Stomach (tissue), 19 donors: ENCODE measurements at places on chromosomes 11 and 22.

GRCh38 chr22:45966320-45966894 is 10.6 kb downstream of the WNT7B start:
- no peak for DNase-seq

- no peak for DNase-seq
These were observed 163.0 kb upstream of the SYT13 start for GRCh38 chr11:45449036-45449601.

- DNase-seq: peak; percentile 66
These were observed 12.5 kb upstream of the CUL5 start for GRCh38 chr11:107996006-107996776.

GRCh38 chr11:78138694-78139421 is 568 bp downstream of the ALG8 start:
- peak; percentile 41 for DNase-seq

DNA sequence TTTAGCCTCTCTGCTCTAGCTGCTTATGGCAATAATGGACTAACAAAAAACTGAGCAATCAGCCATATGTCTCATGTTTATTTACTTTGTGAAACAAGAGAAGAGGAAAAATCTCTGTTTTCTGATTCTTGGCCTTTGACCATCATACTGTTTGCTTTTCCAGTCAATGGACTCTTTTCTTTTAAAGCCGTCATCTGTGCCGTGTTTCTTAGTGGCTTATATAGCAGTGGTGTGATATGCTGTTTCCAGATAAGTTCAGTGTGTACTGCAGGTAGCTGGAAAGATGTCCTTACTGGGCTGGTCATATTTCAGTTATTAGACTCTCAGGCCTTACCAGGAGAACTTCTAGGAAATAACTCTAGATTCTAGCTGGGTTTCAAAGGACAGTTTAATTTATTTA is 33.6 kb upstream of the TECTA start:
- DNase-seq: no peak

GRCh38 chr11:12829131-12829530 is 154.9 kb downstream of the TEAD1 start:
- DNase-seq: no peak

GRCh38 chr22:27100789-27101188 is 443.4 kb downstream of the MIAT start:
- peak; percentile 76 for DNase-seq

GRCh38 chr11:133952199-133953190 is 4.3 kb downstream of the IGSF9B start:
- no peak for DNase-seq

- no peak for DNase-seq
These were observed 48.2 kb downstream of the CSF2RB start for GRCh38 chr22:36961626-36962025.

DNA sequence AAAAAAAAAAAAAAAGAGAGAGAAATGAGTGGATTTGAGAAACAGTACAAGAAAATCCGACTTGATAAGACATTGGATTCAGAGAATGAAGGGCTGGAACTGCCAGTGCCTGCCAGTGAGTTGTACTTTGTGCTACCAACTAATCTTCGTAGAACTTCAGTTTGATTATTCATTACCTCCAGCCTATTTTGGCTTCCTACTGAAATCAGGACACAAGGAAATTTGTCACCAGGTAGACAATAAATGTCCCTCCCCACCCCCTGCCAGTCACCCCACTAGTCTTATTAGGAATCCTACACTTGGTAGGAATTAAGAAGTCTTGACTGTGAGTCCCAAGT is 21.4 kb upstream of the POLD3 start:
- DNase-seq: no peak

DNA sequence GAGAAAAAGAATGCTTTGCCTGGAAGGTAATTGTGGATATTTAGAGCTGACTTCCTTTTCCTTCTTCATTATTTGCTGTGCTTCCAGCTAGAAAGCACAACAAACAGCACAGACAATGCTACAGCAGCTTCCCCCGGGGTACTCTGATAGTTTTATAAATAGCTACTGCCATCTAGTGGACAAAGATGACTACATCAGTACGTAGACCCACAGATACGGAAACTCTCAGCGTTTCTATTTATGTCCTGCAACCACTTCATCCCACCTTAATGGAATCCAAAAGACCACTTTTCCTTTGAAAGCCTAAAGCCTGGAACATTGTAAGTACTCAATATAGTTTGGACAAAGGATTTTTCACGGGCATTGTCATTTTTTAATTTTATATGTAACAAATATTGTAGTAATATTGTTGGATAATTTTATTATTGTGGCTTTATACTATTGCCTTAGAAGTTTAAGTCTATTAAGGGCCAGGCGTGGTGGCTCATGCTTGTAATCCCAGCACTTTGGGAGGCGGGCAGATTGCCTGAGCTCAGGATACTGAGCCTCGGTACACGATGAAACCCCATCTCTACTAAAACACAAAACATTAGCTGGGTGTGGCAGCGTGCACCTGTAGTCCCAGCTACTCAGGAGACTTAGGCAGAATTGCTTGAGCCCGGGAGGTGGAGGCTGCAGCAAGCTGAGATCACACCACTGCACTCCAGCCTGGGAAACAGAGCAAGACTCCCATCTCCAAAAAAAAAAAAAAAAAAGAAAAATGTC is 7.5 kb downstream of the HSPA8 start:
- no peak for DNase-seq

GRCh38 chr11:111155021-111155420 is 90.5 kb upstream of the POU2AF2 start:
- no peak for DNase-seq

- no peak for DNase-seq
These were observed 60.5 kb downstream of the GRAMD1B start for GRCh38 chr11:123490527-123490926.

DNA sequence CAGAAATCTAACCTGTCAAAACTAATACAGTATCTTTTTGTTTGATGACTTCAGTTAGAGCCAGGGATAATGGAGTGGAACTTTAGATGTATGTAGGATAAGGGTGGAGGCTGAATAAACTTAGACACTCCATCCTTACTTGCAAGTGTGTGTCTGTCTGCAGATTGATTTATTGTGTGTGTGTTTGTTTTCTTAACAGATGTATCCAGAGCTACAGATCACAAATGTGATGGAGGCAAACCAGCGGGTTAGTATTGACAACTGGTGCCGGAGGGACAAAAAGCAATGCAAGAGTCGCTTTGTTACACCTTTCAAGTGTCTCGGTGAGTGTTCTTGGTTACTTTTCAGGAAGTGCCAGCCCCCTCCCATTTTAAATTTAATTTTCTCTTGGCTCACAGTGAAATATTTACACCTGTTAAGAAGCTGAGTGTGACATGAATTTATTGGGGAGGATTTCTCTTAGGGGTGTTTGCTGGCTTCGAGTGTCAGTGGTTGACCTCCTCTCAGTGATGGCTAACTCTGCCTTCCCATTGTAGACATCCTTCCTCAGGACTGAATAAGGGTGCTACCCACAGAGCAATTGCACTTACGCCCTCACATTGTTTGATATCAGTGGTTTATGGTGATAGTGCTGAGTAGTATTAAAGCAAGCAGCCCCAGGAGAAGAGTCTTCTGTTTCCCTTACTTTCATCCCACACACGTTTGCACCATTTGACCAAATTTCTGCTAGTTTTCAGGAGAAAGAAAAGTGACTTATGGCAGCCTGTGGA is 40.8 kb downstream of the APLP2 start:
- no peak for DNase-seq

- no peak for DNase-seq
These were observed 1.7 kb upstream of the DIXDC1 start for GRCh38 chr11:111935317-111936039.

DNA sequence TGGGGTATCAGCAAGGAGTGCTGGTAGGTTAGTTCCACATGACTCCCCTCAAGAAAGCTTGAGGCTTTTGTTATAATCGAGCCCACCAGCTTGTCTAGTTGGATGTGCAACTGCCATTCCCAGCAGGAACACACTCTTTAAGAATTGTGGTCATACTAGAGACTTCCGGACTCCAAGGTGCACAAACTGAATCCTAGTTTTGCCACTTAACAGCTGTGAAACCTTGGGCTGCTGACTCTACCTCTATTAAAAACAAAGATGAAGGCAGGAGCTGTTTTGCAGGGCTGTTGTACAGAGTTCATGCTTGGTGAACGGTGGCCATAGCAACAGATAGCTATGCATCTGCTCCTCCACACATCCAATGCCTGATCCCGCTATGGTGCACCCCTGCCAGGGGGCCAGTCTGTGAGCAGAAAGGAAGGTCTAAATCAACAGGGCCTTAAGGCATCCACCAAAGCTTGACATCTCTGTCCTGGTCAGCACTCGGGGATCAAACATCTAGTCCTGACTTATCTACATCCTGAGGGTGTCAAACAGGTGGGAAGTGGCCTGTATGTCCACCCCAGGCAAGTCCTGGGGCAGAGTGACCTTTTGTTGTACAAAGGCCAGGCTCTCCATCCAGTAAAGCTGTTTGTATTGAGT is 36.4 kb downstream of the DKK3 start:
- peak; percentile 62 for DNase-seq

GRCh38 chr11:131894615-131895544 is 524.5 kb downstream of the NTM start:
- DNase-seq: no peak

DNA sequence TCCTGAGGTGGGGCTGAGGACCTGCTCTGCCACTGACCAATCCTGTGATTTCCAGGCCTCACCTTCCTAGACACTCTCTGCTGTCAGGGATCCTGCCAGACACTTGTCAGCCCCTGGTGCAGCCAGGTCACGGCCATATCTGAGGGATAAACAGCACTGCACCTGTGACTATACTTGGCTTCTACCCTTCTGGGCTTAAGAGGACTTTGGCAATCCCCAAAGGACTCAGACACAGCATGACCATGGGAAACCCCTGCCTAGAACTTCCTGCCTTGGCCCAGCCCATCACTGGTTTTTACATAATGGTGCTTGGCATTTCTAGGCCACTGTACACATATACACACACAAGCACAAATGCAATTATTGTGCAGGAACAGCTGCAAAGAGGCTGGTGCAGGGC is 11.6 kb upstream of the OLFML1 start:
- DNase-seq: no peak

DNA sequence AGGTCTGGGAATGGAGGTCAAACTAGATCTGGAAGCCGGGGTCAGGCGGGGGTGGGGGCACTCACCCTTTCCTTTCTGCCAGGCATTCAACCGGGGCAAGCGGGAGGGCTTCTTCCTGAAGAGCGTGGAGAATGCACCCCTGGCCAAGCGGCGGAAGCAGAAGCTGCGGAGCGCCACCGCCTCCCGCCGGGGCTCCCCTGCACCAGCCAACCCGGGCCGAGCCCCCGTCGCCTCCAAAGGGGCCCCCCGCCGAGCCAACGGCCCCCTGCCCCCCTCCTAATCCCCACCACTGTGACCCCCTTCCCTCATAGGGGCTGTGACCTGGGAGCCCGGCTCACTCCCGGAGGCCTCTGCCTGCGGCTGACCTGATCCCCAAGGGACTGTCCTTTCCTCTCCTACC is 12.2 kb downstream of the RPS6KA4 start:
- no peak for DNase-seq

- DNase-seq: no peak
These were observed 42.4 kb downstream of the CACNA1I start for GRCh38 chr22:39612811-39613548.

DNA sequence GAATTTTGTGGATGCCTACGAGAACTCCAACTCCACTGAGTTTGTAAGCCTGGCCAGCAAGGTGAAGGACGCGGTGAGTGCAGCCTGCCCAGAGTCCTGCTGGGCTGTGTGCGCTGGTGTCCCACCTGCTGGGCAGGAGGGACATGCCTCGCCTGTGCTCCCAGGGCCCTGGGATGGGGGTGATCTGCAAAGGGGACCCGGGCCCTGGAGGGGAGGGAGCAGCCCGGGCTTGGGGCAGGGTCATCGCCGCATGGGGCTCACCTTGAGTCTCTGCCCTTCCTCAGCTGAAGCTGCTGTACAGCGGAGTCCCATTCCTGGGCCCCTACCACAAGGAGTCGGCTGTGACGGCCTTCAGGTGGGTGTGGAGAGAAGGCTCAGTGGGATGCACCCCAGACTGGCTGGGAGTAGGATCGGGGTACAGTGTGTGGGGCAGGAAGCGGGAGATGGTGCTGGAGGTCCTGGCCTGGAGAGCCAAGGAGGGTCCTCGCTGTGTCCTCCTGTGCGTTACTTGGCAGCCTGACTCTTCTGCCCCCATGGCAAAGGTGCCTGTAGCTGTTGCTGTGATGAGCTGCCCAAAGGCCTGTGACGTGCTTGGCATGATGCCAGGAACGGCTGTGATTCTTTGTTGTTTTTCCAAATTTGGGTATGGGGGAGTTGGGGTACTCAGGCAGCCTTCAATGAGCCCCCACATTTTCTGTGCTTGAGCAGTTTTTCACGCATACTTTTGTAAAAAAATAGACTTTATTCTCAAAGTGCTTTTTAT is 29.2 kb downstream of the ST14 start:
- DNase-seq: no peak

DNA sequence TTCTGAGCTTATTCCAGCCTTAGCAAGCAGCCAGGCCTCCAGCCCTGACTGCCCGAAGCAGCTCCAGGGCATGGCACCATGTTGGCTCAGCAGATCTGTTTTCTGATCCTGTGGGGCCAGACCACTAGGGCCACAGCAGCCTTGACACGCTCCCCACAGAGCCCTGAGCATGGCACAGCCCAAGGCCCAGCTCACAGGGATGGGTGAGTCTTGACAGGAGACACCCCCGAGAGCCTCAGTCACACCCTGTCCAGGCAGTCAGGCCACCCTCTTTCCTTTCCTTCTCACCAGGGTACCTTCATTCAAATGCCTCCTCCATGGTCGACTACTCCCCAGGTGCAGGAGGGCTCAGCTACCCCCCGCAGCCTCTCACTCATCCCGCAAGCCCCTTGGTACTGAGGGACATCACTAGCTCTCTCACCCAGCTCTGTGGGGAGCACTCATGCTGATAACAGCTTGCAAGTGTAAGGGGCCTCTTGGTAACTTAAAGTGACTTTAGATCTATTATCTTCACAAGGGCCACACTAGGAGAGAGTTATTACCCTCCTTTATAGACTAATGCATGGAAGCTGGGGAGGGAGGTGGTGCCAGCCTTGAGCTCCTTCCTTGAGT is 3.9 kb upstream of the CDC42BPG start:
- no peak for DNase-seq

- DNase-seq: no peak
These were observed 53.7 kb downstream of the TBC1D22A start for GRCh38 chr22:46815896-46816731.
